ENCODE measurements at places on chromosomes 3 and 15. TPM values are rescaled to one million over a fixed set of nuclear protein-coding genes. Genes with fewer than 3 reads are reported as not detected.

GRCh38 chr3:73685061-73685460 lies 60.3 kb upstream of the PDZRN3 start:
- no peak for DNase-seq

GRCh38 chr15:63990454-63990853 lies 55.8 kb downstream of the DAPK2 start:
- no peak for DNase-seq

GRCh38 chr3:187792521-187792920 lies 47.3 kb upstream of the BCL6 start:
- no peak for DNase-seq

DNA sequence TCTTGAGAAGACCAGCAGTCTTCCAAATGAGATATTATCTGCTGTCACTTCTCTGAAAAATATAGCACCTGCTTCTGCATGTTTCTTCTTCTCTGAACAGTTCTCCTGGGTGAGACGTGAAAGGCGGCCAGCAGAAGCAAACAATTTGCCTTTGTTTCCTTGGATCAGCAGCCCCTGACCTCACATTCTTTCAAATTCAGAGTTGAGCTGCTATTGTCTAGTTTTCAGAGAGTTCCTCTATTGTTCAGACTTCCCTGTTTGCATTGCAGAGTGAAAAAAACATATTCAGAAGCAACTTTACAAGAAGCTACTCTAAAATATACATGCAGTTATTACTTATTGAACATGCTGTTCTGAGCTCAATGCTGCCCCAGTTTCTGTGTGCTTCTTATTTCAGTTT lies 653.6 kb downstream of the NAALADL2 start:
- DNase-seq, result no peak

- DNase-seq, result no peak
Measured at GRCh38 chr15:96699871-96700401, 369.4 kb downstream of the NR2F2 start.

GRCh38 chr15:85632014-85632413 lies 162.7 kb downstream of the KLHL25 start:
- DNase-seq, result no peak

- peak; percentile 22 for DNase-seq
Measured at GRCh38 chr3:5160940-5161858, 26.3 kb upstream of the EDEM1 start.

DNA sequence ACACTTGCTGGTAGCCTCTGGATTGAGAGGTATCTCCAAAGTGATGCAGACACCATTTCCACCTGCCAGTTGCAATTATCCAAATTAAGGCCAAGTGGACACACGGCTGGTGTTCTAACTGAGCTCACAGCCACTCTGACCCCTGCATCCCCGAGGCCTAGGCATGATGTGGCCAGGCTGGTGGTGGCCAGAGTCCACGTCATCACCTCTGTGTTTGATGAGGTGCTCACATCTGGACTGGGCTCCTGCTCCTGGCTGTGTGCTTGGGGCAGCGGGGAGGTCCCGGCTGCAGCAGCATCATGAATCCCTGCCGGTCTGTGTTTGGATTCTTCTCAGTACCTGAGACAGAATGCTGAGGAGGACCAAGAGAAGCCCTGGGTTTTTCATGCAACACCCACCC lies 4.9 kb downstream of the OXTR start:
- no peak for DNase-seq

- DNase-seq, result no peak
Measured at GRCh38 chr3:49805367-49805782, 2.3 kb downstream of the INKA1 start.

GRCh38 chr3:147838652-147839051 lies 429.5 kb downstream of the ZIC1 start:
- no peak for DNase-seq

- peak; percentile 58 for DNase-seq
Measured at GRCh38 chr15:29825227-29825626, 3.0 kb upstream of the TJP1 start.

GRCh38 chr3:110984456-110985250 lies 87.0 kb upstream of the NECTIN3 start:
- DNase-seq, result no peak

- no peak for DNase-seq
Measured at GRCh38 chr3:57582474-57583168, 14.5 kb downstream of the ARF4 start.

GRCh38 chr15:36845270-36845669 lies 255.1 kb downstream of the MEIS2 start:
- DNase-seq, result no peak

ZNF502 gene
- total RNA-seq, result 1.9 TPM

SKOR1 gene
- not detected for total RNA-seq

Data from astrocyte (in vitro differentiated cells and primary cell).